ENCODE measurements at places on chromosomes 16 and 17.
A peak's percentile ranks its signal among the peaks of the same experiment; 100 is the strongest.

GRCh38 chr16:10564591-10564990 is 15.8 kb downstream of the EMP2 start:
- no peak for DNase-seq

DNA sequence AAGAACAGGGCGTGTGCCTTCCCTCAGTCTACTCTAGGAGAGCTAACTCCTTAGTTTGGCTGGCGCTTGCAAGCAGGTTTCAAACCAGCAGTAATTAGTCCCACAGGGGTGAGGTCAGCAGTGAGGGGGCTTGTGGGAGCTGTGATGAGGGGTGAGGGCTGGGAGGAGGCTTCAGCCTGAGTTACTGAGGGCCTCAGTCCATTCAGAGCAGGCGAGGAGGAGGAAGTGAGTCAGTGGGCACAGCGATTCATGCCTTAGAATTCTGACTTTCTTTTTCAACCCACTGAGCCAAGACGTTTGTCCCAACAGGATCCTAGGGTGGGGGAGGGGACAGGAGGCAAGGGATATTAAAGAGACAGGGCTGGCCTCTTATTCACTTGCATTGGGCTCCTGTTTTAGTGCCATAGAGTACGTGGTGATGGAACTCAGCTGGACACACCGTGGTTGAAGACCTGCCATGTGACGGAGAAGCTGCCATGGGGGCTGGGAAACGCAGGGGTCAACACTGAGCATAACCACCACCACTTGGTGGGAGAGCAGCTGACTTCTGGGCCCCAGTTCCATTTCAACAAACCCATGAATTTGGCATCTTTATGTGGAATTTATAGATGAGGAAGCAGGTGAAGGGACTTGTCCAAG is 8.3 kb upstream of the ITGA3 start:
- no peak for DNase-seq

- DNase-seq = no peak
These were observed 24.9 kb upstream of the RHBDL3 start for GRCh38 chr17:32240750-32241149.

DNA sequence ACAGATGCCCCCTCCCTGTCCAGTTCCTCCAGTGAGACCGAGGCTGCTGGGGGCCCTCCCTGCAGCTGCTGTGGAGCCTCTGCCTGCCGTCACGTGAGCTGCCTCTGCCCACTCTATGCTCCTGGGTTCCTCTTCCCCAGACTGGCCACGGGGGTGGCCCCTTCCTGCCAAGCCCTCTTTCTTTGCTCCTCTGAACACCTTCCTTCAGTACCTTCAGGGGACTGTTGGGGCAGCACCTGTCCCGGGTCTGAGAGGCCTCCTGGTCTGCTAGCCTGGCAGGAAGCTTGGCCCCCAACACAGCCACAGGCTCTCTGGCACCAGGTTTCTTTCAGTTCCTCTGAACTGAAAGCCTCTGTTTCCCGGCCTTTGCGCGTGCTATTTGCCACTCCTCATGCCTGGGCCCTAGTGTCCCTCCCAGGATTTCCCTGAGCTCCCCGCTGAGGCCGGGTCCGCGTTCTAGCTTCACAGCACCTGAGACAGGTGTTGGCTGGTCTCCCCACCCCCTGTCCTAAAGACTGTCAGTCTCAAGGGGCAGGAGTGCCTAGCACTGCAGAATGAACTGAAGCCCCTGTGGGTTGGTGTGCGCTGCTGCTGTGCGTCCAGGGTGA is 6.6 kb upstream of the ATP6V0C start:
- DNase-seq = no peak

DNA sequence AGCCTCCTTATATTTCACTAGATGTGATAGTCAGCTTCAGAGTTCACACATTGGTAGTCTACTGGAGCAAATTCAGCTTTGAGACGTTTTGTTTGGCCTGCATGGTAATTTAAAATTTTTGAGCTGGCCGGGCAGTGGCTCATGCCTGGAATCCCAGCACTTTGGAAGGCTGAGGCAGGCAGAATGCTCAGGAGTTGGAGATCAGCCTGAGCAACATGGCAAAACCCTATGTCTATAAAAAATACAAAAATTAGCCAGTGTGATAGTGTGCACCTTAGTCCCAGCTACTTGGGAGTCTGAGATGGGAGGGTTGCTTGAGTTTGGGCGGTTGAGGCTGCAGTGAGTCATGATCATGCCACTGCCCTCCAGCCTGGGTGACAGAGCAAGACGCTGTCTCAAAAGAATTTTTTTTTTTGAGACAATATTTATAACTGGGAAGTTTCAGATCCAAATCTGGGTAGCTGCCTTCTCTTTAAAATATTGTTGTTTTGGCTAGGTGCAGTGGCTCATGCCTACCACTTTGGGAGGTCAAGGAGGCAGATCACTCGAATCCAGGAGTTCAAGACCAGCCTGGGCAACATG is 4.8 kb upstream of the BLMH start:
- DNase-seq = no peak

DNA sequence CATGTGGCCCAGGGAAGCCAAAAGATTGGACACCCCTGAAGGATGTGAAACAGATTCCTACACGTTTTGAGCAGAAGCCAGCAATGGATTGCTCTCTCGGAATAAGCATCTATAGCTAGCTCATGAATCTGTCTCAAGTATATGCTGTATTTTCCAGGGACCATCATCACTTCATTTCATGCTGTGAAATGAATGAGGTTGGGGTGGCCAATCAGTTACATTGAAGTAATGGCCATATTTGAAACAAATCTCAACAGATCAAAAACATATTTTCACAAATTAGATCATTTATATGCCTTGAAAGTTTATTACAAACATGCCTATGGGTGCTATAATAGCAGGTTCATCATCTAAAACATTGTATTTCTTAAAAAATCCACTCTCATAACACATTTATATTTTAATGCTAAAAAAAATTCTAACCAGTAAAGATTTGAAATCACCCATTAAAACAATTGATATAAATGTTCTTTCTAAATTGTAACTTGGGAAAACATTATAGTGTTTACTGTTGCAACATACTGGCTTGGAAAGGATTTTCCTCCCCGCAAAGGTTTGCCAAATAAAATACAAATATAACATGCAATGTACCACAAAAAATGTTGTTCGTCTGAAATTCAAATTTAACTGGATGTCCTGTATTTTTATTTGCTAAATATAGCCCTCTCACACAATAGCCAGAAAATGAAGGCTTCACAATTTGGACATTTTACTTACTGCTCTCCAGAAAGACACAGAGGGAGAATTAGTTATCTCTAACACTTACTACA is 743.6 kb downstream of the KCNJ2 start:
- DNase-seq = no peak

DNA sequence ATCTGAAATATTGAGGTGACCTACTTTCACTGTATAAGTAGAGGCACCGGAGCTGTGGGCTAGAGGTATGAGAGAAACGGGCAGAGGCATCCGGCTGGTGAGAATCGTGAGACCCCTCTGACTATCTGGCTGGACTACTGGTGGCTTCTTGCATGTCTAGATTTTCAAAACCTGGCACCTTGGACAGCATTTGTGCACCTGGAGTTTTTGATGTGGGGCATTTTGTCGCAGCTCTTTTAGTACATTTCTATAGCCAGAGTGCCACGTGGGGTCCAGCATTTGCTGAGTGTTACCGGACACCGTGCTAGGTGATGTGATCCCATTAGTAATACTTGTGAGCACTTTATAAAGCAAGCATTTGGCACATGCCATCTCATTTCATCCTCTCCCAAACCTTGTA is 32.6 kb upstream of the SHISA9 start:
- DNase-seq = no peak

GRCh38 chr16:12742741-12743140 is 60.9 kb downstream of the CPPED1 start:
- no peak for DNase-seq

DNA sequence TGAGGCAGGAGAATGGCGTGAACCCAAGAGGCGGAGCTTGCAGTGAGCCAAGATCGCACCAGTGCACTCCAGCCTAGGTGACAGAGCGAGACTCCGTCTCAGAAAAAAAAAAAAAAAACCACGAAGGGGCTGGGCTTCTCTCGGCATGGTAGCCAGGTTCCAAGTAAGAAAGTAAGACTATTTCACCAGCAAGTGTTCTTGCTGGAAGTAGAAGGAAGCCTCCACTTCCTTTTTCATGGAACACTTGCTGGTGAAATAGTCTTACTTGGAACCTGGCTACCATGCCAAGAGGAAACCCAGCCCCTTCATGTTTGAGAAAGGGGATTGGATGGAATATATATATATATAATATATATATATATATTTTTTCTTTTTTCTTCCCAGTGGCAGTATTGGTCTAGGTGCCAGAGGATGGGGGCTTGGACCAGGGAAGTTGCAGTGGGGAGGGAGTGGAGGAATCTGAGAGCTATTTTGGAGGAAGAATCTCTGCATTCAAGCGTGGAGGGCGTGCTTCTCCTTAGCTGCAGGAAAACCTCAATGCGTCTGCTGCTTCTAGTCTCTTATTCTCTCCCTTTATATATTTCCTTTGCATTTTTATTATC is 7.2 kb upstream of the N4BP1 start:
- no peak for DNase-seq

- DNase-seq = no peak
These were observed 47.8 kb upstream of the GCSH start for GRCh38 chr16:81143921-81144471.

DNA sequence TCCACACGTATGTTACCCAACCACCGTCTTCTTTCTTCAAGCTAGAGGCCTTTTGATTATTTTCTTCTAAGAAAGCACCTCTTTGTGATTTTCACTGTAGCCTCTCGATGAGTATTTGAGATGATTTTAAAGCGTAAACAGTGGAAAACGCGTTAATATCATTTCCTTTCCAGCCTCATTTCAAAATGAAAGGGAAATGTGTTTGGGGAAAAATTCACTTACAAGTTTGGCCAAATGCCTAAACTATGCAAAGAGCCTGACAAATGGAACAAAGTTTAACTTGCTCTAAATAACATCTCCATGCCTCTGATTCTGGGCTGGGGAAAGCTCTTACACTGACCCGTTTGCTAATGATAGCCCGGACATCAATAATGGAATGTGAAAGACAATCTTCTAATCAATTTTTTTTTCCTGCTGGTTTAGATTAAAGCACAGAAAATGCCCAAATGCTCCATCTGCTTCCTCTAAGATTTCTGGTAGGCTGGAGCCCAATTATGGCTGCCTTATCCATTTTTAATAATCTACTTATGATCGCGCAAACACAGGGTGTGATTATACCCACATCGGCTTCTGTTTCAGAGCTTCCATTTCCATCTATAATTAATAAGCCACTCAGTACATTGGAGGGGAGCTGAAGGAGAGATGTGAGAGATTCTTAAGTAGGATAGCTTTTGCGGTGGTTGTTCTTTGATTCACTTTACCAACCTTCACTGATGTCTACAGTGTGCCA is 43.5 kb downstream of the HS3ST2 start:
- no peak for DNase-seq

GRCh38 chr16:13823501-13823900 is 96.5 kb upstream of the ERCC4 start:
- DNase-seq = no peak

GRCh38 chr16:86524029-86524428 is 13.7 kb downstream of the FOXF1 start:
- no peak for DNase-seq

DNA sequence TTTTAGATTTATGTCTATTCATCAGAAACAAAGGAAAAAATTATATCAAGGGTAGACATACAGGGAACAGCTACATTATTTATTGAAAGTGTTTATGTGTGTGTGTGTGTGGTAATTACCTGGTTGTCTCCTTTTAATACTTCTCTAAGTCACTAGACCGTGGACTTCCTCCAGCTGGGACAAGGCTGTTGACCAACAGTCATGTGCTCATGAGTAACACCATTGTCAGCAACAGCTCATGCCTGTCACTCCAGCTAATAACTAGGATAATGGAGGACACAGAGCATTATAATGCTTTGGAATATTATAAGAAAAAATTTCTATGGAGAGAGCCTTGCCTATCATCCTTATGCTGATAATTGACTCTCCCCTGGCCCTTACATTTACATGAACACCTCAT is 125.3 kb upstream of the SALL1 start:
- DNase-seq = no peak

DNA sequence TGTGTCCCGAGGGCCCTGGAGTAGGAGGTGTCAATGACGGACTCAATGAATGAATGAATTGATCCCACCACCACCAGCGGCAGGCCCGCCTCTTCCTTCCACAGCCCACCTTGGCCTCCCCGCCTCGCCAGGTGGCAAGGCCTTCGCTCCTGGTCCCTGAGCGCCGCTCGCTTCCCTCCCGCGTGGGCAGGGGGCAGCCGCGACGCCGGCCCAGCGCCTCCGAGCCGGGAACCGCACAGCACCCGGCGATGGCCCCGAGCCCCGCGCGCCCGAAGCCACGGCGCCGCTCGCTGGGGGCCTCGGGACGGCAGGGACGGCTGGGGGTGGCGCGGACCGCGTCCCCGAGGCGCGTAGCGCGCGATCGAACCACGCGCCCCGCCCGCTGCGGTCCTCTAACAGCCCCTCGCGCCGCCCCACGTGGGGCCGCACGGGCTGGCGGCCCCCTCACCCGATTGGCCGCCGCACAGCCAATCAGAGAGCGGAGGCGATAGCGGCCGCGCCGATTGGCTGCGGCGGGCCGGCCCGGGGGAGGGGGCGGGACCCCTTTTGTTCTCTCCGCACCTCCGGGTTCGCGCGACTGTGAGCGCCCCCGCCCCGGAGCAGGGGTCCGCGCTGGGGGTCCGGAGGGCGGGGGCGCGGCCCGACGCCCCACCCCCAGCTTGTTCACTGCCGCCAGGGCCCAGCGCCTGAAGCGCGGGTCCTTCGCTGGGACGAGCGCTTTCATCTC is 31.4 kb downstream of the ACTG1 start:
- peak; percentile 95 for DNase-seq

- no peak for DNase-seq
These were observed 706 bp downstream of the HLF start for GRCh38 chr17:55265311-55266021.

GRCh38 chr17:72572604-72573491 is 452.0 kb downstream of the SOX9 start:
- DNase-seq = no peak

DNA sequence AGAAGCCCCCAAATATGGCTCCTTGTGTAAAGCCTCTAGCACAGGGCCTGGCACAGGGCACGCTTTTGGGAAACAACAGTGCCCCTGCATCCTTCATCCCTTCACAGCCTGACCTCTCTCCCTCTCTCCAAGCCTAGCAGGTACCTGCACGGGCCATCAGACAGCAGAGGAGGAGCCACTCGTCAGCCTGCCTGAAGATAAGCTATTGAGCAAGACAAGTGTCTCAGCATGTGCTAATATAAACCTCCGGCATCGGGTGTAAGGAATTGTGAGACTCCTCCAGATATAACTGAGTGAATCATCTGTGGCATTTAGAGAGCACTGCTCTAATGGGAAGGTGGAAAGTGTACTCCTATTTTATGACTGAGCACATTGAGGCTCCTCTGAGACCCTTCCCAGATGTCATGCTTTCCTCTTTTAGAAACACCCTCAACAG is 38.3 kb downstream of the TBX4 start:
- no peak for DNase-seq

GRCh38 chr17:7854078-7854777 is 638 bp upstream of the TMEM88 start:
- no peak for DNase-seq

GRCh38 chr17:40562838-40563219 is 2.4 kb downstream of the CCR7 start:
- DNase-seq = no peak

DNA sequence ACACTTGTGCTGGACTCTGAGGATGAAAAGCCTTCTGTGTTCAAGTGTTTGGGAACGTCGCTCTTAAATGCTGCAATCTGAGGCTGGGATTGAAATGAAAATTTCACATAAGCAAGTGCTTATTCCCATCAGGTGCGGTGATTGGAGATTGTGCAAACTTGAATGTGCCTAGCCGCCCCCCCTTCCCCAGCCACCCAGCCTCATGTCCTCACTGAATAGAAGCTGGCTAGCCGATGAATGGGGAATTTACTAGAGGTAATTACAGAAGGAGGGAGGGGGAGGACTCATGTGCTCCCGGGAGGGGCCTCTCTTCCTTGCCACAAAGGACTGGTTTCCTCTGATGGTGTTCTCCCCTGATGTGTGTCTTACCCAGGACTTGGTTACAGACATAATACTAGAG is 544.8 kb upstream of the EEF2KMT start:
- DNase-seq = no peak

Data from HuH-7.5 (cell line).